ENCODE measurements at places on chromosomes 3 and 15. TPM values are rescaled to one million over a fixed set of nuclear protein-coding genes. Genes with fewer than 3 reads are reported as not detected.

ARID3B gene
- total RNA-seq: 6.7 TPM

HHATL gene
- 309 TPM for total RNA-seq

SNX4 gene
- 36.7 TPM for total RNA-seq

ATP13A5 gene
- not detected for total RNA-seq

FETUB gene
- not detected for total RNA-seq

CLDN1 gene
- 0.36 TPM for total RNA-seq

SCG3 gene
- not detected for total RNA-seq

JMJD7 gene
- 4.1 TPM for total RNA-seq

GRCh38 chr3:130663092-130663491 lies 83.5 kb downstream of the PIK3R4 start:
- peaks cover 16% of the 10 kb centered on the region for H3K4me1 ChIP-seq
- no peak overlapping the region for H3K4me3 ChIP-seq
- H3K27me3 ChIP-seq: no peaks in the 10 kb centered on the region
- H3K36me3 ChIP-seq: no peaks in the 10 kb centered on the region
- DNase-seq: no peak

GRCh38 chr15:97200161-97200560 lies 760.3 kb upstream of the ARRDC4 start:
- H3K27ac ChIP-seq: no peak overlapping the region
- H3K4me1 ChIP-seq: no peaks in the 10 kb centered on the region
- DNase-seq: no peak
- no peaks in the 10 kb centered on the region for H3K27me3 ChIP-seq
- no peak overlapping the region for H3K4me3 ChIP-seq
- no peaks in the 10 kb centered on the region for H3K36me3 ChIP-seq

DNA sequence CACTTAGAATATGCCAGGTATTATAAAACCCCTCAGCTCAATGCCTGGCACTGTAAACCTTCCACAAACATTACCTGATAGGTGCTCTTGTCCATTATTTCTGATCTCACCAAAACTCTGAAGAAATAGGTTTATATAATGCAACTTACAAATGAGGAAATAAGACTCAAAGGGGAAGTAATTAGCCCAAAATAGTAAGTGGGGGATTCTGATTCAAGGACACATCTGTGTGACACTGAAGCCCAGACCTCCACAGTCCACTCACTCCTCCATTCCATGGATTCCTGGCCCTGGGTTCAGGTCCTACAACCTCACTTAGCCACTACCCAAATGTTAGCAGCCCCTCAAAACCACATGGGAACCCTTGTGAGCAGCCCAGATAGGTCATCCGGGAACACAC lies 49.9 kb downstream of the TRANK1 start:
- no peak overlapping the region for H3K4me3 ChIP-seq
- H3K27ac ChIP-seq: no peak overlapping the region
- H3K27me3 ChIP-seq: no peaks in the 10 kb centered on the region
- H3K36me3 ChIP-seq: no peaks in the 10 kb centered on the region
- DNase-seq: no peak
- no peaks in the 10 kb centered on the region for H3K4me1 ChIP-seq

- no peaks in the 10 kb centered on the region for H3K36me3 ChIP-seq
- no peak overlapping the region for H3K27ac ChIP-seq
- H3K27me3 ChIP-seq: no peaks in the 10 kb centered on the region
These were observed 739.0 kb upstream of the NECTIN3 start for GRCh38 chr3:110332629-110333028.

DNA sequence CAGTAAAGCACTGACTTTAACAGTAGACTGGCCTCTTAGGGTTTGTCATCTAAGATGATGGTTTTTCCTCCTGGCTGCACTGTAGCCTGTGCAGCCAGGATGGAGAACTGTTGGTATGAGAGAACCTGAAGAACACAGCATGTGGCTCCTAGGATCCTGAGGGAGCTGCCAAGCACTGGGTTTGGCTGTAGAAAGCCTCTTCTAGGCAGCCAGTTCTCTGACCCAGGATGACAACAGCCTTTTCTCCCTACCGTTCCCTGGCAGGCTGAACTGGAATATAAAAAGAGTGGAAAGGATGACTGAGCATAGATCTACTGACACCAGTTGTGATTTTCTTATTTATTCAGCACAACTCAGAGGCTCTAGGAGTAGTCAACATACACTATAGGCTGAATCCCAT lies 34.3 kb upstream of the MANF start:
- no peak for DNase-seq
- no peaks in the 10 kb centered on the region for H3K27me3 ChIP-seq
- H3K4me3 ChIP-seq: no peak overlapping the region

- no peaks in the 10 kb centered on the region for H3K36me3 ChIP-seq
- DNase-seq: no peak
- H3K4me3 ChIP-seq: no peak overlapping the region
These were observed 324.0 kb downstream of the UACA start for GRCh38 chr15:70439304-70439877.

GRCh38 chr3:180707896-180708295 lies 28.6 kb upstream of the CCDC39 start:
- no peaks in the 10 kb centered on the region for H3K27me3 ChIP-seq
- no peaks in the 10 kb centered on the region for H3K4me1 ChIP-seq
- no peak for DNase-seq
- no peak overlapping the region for H3K4me3 ChIP-seq
- H3K27ac ChIP-seq: no peak overlapping the region

DNA sequence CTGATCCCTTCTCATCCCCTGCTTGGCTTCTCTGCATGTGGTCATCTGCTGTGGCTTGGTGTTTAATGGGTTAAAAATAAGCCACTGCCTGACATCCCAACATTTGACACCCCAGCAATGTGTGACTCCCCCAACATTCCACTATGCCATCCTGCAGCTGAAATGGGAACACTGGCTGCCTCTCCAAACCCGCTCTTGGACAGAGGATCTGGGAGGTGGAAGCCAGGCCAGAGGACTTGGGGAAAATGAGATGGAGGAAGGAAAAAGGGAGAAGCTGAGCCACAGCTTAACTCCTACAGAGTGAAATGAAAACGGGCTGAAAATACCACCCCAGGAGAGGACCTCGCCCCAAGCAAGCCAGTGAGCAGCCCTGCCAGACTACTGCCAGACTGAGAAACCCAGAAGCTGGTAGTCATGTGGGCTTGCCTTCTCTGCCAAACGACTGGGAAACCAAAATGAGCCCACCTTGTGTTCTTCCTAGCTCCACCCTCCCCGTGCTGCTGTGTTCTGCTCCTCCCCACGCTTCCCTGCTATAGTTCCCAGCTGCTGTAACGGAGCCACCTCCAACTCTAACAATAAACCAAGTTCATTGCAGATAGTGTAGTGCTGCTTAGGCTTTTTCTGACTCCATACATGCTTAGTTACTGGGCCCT lies 13.7 kb downstream of the MAP1A start:
- H3K4me3 ChIP-seq: no peak overlapping the region
- H3K4me1 ChIP-seq: peaks cover 9% of the 10 kb centered on the region
- no peak for DNase-seq
- H3K27ac ChIP-seq: no peak overlapping the region

GRCh38 chr15:29143293-29143692 lies 126.3 kb downstream of the NSMCE3 start:
- no peak overlapping the region for H3K27ac ChIP-seq
- no peak overlapping the region for H3K4me3 ChIP-seq
- no peak for DNase-seq
- peaks cover 11% of the 10 kb centered on the region for H3K27me3 ChIP-seq
- no peaks in the 10 kb centered on the region for H3K4me1 ChIP-seq
- H3K36me3 ChIP-seq: no peaks in the 10 kb centered on the region

DNA sequence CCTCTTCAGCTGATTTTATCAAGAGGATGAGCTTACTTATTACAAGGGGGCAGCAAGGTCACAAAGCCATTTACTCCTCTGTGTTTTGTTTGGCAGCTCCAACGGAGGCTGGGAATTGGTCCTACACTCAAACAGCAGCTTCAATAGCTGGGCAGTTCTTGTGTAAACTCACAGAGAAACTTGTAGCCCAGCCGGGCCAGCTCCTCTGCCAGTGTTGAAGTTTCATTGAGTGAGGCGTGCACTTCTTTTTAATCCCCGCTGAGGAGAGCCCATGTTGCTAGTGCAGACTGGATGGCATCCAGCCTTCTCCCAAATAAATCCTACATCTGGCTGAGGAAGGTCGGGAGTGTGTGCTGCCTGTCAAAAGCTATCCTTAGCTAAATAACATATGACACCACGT lies 59.5 kb downstream of the BFSP2 start:
- H3K4me3 ChIP-seq: no peak overlapping the region
- H3K4me1 ChIP-seq: peaks cover 26% of the 10 kb centered on the region
- H3K27me3 ChIP-seq: no peaks in the 10 kb centered on the region
- DNase-seq: peak; percentile 40
- H3K27ac ChIP-seq: peak overlapping the region; percentile 67
- no peaks in the 10 kb centered on the region for H3K36me3 ChIP-seq

DNA sequence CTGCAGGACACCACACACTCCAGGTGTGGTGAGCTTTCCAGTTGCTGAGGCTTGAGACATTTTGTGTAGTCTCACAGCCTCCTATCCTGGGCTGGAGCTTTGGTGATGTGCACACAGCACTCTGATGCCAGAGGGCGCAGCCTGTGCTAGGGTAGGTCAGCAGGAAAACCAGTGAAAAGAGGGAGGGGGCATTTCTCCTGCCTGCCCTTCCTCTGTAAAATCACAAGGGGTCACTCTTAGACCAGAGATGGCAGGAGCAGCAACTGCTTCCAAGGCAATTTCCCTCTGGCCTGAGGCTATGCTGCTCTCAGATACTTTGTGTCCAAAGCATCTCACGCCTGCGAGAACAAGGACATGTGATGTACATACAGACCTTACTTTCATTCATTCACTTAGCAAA lies 16.5 kb upstream of the MUSTN1 start:
- DNase-seq: no peak
- H3K4me3 ChIP-seq: no peak overlapping the region
- peaks cover 30% of the 10 kb centered on the region for H3K4me1 ChIP-seq
- no peaks in the 10 kb centered on the region for H3K27me3 ChIP-seq
- no peaks in the 10 kb centered on the region for H3K36me3 ChIP-seq

- peaks cover 26% of the 10 kb centered on the region for H3K4me1 ChIP-seq
- no peak overlapping the region for H3K27ac ChIP-seq
- no peak for DNase-seq
- no peaks in the 10 kb centered on the region for H3K27me3 ChIP-seq
- H3K36me3 ChIP-seq: no peaks in the 10 kb centered on the region
These were observed 9.3 kb upstream of the SYNM start for GRCh38 chr15:99095626-99096025.
